NCI-H1092 treated with DMSO at 0.1 percent for 48 hours (cell line): ENCODE measurements at places on chromosomes 7 and 10.
A peak's percentile ranks its signal among the peaks of the same experiment; 100 is the strongest.

- no peak for DNase-seq
Measured at GRCh38 chr10:88070080-88070880, 206.9 kb downstream of the PTEN start.

- DNase-seq, result no peak
Measured at GRCh38 chr7:102426268-102427018, 6.9 kb upstream of the ORAI2 start.

GRCh38 chr7:94054130-94054529, 50.0 kb upstream of the BET1 start:
- DNase-seq, result no peak

DNA sequence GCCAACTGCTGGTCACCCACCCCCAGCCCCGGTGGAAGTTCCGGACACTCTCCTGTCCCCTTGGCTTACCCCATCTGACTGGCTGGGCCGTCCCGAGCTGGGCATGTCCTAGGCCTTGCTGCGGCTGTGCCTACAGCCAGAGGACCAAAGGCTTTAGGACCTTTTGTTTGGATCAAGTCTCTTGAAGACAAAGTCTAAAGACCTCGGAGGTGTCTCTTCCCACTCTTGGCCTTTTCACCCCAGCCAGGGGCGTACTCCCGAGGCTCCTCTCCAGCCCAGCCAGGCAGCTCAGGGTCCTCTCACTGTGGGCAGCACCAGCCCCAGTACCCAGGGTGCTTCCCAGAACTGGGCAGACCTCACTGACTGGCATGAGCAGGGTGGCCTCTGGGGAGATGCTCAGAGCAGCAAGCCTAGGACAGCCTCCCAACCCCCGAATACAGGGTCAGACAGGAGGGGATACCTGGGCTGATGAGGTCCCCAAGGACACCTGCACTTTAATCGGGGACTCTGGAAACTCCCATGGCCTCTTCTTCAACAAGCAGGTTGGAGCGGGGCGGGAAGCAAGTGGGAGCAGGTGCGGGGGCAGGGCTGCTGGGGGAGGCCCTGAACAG, 2.7 kb upstream of the PWWP2B start:
- no peak for DNase-seq

DNA sequence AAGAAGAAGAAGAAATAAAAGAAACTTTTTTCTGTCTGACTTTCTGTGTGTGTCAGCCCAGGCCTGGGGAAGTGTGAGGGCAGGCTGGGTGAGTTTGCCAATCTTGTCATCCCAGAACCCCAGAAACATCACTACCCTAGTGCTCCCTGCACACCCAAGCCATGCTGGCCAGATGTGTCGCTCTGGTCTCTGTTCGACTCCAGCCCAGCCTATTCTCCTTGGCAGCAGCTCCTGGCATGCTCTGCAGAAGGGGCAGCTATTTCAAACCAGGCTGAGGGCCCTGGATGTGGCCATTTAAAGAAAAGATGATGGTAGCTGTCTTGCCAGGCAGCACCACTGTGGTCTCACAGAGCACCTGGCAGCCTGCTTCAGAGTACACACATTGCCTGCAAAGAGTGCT, 334.1 kb downstream of the RPS24 start:
- DNase-seq, result no peak

GRCh38 chr10:127976286-127976685, 69.4 kb downstream of the PTPRE start:
- no peak for DNase-seq

DNA sequence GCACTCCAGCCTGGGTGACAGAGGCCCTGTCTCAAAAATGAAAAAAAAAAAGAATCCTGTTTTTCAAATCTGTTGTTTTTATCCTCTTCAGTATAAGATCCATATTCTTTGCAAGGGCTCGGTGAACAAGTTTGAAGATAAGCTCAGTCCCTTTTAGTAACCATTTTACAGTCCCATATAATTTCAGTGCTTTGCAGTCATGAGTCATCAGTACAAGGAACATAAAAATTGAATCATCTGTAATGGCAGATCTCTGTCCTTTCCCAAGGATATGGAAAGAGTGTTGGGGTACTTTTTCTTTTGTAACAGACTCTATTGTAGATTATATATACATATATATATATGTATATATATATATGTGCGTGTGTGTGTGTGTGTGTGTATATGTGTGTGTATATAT, 52.2 kb upstream of the ZPBP start:
- no peak for DNase-seq

GRCh38 chr10:35765066-35765527, 123.0 kb upstream of the FZD8 start:
- DNase-seq, result no peak

GRCh38 chr7:159098811-159099655, 45.6 kb downstream of the VIPR2 start:
- DNase-seq, result no peak

GRCh38 chr10:44352316-44353127, 32.4 kb downstream of the CXCL12 start:
- DNase-seq, result no peak

- no peak for DNase-seq
Measured at GRCh38 chr7:136807598-136807997, 60.9 kb upstream of the CHRM2 start.

GRCh38 chr10:125662584-125662983, 20.4 kb downstream of the TEX36 start:
- no peak for DNase-seq

GRCh38 chr10:84135836-84136235, 3.5 kb upstream of the GHITM start:
- no peak for DNase-seq

- no peak for DNase-seq
Measured at GRCh38 chr10:84269773-84270172, 24.9 kb downstream of the RGR start.

GRCh38 chr10:71679425-71679824, 40.2 kb downstream of the C10orf105 start:
- DNase-seq, result no peak

GRCh38 chr10:30671026-30671616, 41.6 kb upstream of the LYZL2 start:
- peak; percentile 64 for DNase-seq

DNA sequence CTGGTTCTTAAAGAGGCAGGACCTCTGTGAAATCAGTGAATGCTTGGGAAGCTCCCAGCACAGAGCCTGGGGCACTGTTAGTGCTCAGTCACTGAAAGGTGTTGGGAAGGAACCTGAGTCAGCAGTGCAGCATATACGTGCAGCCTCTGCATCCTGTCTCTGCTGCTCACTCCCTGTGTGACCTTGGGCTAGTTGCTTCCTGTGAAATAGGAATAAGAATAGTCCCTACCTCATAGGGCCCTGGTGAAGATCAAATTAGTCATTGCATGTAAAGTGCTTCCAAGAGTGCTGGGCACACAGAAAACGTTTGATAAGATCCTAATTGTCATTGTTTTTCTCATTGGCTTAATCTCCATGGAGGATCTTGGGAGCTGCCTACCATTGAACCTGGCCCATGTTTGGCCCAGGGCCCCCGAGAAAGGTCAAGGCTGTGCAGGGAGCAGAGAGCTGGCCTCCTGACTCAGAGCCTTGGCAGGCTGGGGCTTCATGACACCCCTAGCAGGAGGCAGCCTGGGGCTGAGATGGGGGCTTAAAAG, 73.3 kb upstream of the COL13A1 start:
- no peak for DNase-seq

DNA sequence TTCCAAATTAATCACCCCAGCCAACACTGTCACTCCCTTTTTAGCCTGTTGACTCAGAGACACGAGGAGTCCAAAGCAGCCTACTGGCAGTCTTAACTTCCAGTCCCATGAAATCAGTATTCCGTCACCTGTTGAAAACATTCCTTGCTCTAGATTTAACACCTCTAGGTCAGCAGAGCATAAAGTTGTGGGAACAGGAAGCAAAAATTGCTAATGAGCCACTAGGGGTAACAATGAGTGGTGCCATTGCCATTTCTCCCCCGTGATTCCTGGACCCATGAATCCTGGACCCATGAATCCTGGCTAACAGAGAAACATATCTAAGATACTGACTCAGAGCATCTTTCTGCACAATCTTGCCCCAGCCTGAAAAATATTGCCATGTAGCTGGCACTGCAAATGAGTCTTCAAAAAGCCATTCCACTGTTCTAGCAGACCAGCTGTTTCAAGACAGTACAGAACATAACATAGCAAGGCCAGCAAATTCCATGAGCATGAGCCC, 252.7 kb upstream of the PTER start:
- no peak for DNase-seq

DNA sequence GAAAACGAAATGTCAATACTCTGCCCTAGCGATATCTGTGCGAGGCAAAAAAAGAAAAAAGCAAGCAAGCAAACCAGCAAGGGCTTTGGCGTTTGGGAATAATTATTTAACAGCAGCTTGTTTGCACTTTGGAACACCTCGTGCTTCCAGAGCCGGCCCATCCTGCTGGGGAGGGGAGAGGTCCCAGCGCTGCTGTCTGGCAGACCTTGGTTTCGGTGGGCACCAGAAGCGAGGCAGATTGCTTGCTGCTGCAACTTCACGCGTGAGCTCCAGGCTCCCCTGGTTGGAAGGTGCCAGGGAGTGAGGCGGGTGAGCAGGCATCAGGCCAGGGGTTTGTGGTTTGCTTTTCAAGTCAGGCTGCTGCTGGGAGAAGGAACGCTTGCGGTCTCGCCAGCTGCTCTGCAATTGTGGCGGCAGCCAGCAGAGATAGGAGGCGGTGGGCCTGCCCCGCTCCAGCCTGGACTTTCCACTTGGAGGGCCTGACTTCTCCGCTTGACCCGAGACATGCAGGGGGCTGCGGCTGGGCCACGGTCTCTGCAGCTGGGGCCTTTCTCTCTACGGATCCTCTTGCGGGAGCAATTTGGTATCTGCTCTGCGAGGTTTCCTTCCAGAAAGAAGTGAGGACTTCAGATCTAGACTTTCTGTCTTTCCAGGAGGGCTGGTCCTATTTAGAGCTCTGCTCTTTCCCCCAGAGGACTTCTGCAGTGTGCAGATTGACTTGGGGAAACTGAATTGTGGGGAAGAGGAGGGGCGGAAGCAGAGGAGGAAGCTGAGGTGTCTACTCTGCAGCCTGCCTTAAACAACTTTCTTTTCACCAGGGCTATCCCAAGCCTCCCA, 131.4 kb downstream of the PRPF18 start:
- peak; percentile 52 for DNase-seq

DNA sequence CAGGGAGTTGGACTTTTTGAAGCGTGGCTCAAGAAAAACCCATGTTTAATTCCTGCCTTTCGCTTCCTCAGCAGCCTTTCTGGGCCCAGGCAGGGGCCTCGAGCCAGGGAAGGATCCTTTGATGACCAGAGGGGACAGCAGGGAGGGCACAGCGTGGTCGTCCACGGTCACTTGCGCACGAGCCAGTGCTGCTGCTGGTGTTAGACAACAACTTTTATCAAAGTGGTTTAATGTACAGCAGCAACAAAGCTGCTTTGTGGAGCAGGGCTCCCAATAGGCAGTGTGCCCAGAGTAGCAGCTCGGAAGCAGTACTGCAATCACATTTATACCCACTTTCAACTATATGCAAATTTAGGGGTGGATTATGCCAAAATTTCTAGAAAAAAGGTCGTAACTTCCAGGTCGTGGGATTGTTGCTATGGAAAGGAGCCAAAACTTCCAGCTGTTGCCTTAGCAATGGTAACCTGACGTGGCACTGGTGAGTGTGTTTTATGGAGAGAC, 6.1 kb downstream of the GIMAP1 start:
- no peak for DNase-seq

DNA sequence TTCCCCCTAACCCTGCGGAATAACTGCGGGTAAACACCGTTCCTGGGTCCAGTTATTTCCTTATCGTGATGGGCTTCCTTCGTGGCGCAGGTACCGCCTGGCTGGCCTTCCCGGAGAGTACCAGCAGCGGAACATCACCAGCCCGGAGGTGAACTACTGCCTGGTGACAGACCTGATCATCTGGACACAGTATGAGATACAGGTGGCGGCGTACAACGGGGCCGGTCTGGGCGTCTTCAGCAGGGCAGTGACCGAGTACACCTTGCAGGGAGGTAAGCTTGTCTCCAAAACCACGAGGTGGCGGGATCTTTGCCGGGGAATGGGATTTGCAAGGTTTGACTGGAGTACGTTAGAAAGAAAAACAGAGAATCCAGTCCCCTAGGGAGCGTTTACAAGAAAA, 665.0 kb upstream of the FOXK1 start:
- DNase-seq, result no peak

GRCh38 chr7:96426027-96426426, 104.1 kb upstream of the SLC25A13 start:
- no peak for DNase-seq

DNA sequence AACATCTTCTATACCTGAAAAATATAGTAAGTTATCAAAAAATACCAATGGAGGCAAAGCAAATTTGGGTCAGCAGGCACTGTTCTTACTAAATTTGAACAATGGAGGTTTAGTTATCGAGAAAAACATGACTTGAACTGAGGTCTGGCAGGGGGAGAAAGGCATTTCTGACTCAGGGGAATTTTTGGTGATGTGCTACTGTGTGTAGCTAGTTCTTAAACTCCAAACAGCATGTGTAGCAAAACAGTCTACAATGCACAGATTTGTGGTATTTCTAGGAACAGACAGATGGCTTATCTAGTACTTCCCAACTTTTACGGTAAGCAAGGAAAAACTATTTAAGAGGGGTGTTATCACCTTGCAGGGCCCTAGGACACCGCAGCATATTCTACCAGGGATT, 311.6 kb upstream of the LRRN3 start:
- no peak for DNase-seq

DNA sequence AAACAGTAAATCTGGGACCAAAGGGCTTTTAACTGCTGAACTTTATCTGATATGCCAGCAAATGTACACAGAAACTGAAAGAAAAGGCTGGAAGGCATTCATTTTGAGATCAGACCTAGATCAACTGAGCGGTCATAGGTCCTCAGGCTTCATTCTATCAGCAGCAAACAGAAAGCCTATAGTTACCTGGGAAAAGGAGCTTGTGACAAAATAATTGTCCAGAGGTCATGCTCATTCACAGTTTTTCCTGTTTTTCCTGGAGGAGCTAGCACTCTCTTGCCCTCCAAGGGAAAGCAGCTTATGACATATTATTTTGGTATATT, 320.2 kb downstream of the AHR start:
- no peak for DNase-seq

GRCh38 chr10:105834261-105835059, 1193.4 kb downstream of the SORCS3 start:
- DNase-seq, result no peak

DNA sequence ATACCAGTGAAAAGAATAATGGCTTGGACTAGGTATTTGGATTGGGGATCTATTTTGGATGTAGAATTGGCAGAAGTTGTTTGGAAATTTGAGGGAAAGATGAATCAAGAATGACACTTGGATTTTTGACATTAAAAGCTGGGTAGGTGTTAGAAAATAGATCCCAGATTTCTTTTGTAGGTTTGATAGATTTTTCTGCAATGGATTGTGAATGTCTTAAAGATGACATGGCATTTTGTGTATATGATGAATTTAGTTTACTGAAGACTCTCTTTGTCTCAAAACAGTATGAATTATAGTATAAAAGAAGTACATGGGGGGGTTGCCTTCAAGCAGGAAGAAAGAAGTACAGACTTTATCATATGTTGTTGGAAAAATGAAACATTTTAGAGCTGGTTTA, 75.8 kb downstream of the MPLKIP start:
- DNase-seq, result no peak

- no peak for DNase-seq
Measured at GRCh38 chr10:14358886-14359573, 28.3 kb upstream of the FRMD4A start.
